Stimulated activated CD4-positive, alpha-beta T cell treated with anti-CD3 and anti-CD28 coated beads, Interleukin-1b, Interleukin-23, amount 100 ng/mL, for 4 hours (primary cell): ENCODE measurements at places on chromosomes 5 and 9.

DNA sequence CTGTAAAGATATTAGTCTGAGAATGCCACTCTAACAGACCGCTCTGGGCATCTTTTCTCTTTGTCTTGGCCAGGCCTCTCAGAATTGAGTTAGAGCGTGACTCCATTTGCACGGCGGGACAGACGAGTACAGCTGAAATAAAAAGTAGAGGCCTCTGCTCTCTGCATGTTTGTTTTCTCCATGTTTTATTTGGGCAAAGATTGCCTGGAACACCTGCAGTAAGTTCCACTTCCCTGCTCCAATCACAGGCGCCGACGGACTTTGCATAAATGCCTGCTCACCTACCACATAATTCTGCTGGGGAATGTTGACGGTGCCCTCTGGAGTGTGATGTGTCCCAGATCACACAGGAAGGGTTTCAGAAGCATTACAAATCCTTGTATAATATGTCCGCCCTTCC, 10.6 kb downstream of the SPOCK1 start:
- no peak for DNase-seq

- no peak for DNase-seq
These were observed 148.2 kb upstream of the KLF4 start for GRCh38 chr9:107637421-107638420.

DNA sequence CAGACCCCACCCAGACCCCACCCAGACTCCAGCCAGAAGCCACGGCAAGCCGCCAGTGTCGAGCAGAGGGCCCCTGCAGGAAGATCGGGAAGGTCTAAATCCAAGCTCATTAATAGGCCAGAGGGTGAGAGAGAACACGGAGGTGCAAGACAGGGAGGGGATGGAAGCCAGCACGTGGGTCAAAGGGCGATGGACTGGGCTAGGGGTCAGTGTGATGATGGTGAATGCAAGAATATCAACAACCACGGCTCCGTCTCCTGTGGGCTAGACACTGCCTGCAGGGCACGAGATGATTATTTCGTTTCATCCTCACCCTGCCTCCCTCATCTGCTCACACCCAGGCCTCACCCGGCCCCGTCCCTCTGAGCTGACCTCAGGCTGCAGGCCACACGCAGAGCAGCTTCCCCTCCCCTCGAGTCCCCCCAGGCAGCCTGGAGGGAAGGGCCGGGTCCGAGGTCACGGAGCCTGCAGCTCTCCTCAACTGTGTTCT, 122.0 kb downstream of the COL23A1 start:
- DNase-seq: no peak

DNA sequence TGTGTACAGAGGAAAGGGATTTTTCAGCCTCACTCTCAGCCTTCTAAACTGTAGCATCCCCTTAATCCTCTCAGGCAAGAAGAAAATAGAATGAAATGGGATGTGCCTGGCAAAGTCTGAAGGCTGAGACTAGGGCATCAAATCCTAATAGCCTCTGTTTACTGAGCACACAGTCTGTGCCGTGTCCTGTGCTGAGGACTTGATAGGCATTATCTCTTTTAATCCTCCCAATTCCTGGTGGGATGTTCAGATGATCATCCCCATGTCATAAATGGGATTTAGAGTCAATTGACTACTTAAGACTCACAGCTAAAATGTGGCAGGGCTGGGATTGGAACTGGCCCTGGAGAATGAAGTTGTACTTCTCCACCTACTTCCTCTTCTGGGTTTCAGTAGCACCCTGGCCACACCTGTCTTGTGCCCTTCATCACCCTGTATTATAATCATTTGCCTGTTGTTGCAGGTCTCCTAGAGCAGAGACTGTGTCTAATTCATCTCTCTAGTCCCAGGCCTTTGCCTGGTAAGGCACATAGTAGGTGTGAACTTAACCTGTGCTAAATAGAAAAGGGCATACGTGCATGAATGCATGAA, 81.0 kb downstream of the WWC1 start:
- no peak for DNase-seq

- no peak for DNase-seq
These were observed 512.6 kb downstream of the BNC2 start for GRCh38 chr9:16357828-16358227.

- no peak for DNase-seq
These were observed 29.0 kb upstream of the FAM174A start for GRCh38 chr5:100505984-100506670.

- no peak for DNase-seq
These were observed 37.2 kb downstream of the MRPS27 start for GRCh38 chr5:72282878-72283277.

DNA sequence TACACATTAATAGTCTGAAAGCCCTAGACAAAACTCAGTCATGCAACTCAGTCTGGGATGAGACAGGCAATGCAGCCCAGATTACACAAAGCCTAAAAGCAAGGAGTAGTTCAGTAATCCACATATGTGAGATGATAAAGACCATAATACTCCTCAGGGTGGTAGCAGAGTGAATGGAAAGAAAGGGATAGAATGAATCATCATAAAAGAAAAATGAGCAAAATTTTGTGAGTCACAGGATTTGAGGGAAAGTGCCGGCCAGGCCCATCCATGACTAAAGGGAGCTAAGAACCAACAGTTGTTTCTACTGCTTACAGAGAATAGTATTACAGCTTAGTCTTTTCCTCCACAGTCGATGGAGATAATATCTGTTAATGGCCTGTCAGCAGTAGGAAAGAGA, 90.0 kb upstream of the POU5F2 start:
- no peak for DNase-seq

GRCh38 chr5:168328814-168329213, 37.4 kb downstream of the WWC1 start:
- no peak for DNase-seq

DNA sequence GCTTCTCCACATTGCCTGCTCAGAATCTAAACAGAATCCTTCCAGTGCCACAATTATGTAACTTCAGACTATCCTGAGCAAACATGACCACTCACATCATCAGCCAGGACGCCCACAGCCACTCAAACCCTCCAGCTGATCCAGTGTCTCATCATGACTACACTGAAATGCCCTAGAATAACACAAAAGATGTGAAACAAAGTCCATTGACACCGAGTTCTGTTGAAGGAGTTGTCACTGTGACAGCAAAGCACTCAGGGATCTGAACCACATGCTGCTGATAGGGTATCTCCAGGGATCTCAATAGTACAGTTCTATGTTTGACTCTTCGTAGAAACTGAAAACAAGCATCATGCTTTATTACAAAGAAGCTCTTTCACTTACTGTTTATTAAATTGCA, 150.2 kb downstream of the GABBR2 start:
- no peak for DNase-seq

GRCh38 chr5:95009812-95010211, 275.1 kb downstream of the MCTP1 start:
- no peak for DNase-seq

DNA sequence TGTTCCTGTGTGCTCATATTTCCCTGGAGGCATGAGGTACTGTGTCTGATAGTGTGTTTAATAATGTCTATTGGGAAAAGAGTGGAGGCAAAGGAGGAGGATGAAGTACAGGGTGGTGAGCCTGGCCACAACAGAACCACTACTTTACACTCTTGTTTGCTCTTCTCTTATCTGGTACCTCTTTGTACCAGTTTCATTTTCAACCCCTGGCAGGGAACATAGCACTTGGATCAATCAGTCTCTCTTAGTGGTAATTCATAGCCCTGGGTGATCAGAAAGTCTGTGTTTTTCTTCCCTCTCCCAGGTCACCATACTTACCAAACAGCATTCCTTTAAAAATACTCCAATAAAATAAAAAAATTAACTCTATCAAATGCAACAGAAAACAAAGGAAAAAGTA, 105.4 kb downstream of the DMRT2 start:
- no peak for DNase-seq

GRCh38 chr9:86458191-86458855, 104.1 kb upstream of the TUT7 start:
- DNase-seq: no peak

DNA sequence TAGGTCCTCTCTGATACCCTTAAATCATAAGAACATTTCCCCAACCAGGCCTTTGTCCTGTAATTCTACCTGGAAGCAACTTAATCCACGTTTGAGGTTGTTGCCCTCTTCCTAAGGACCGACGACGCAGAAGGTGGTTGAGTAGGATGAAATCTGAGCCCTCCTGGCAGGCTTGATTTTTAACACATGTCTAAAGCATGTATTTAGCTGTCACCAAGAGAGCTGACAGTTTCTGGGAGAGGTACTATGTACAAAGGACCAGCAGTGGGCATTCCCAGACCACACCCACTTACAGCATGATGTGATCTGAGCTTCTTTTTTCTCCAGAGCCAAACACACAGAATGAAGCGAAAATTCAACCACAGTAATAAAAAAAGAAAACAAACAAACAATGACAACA, 260.9 kb downstream of the SH3GL2 start:
- no peak for DNase-seq

DNA sequence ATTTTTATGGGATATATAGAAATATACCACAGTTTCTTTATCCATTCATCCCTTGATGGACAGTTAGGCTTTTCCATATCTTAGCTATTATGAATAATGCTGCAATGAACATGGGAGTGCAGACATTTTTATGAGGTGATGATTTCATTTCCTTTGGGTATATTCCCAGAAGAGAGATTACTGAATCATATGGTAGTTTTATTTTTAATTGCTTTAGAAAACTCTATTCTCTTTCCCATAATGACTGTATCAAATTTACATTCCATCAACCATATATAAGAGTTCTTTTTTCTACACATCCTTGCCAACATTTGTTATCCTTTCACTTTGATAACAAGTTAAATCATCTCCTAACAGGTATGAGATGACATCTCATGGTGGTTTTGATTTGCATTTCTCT, 821.6 kb downstream of the TLE1 start:
- DNase-seq: no peak

DNA sequence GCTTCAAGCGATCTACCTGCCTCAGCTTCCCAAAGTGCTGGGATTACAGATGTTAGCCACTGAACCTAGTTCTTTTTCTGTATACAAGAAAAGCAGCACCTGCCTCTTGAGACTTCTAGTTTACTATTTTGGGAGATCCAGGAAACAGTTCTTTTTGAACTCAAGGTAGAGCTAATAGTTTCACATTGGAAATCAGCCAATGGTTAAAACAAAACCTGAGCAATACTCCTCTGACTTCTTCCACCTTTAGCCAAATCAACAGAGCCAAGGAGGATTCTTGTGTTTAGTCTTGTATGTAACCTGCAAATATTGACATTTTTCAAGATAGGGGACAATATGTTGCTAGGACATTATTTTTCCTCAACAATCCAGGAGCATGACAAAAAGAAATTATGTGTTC, 349.4 kb downstream of the SH3GL2 start:
- no peak for DNase-seq

GRCh38 chr5:18270635-18271338, 636.5 kb downstream of the TAF11L14 start:
- DNase-seq: no peak

GRCh38 chr5:345404-346195, 24.1 kb downstream of the AHRR start:
- no peak for DNase-seq

GRCh38 chr5:55966284-55966683, 28.5 kb downstream of the IL6ST start:
- no peak for DNase-seq

GRCh38 chr5:143033535-143034250, 263.5 kb downstream of the ARHGAP26 start:
- no peak for DNase-seq

DNA sequence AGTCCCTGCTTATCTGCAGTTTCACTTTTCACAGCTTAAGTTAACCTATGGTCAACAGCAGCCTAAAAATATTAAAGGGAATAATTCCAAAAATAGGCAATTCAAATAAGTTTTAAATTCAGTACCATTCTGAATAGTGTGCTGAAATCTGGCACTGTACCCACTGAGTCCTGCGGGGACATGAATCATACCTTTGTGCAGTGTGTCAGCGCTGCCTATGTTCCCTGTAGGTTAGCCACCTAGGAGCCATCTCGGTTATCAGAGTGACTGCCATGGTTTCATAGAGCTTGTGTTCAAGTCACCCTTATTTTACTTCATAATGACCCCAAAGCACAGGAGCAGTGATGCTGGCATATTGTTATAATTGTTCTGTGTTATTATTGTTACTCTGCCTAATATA, 139.9 kb downstream of the GPBP1 start:
- no peak for DNase-seq

GRCh38 chr5:96750110-96750822, 57.5 kb downstream of the ERAP1 start:
- no peak for DNase-seq

GRCh38 chr5:167452136-167452535, 839.3 kb upstream of the WWC1 start:
- no peak for DNase-seq

DNA sequence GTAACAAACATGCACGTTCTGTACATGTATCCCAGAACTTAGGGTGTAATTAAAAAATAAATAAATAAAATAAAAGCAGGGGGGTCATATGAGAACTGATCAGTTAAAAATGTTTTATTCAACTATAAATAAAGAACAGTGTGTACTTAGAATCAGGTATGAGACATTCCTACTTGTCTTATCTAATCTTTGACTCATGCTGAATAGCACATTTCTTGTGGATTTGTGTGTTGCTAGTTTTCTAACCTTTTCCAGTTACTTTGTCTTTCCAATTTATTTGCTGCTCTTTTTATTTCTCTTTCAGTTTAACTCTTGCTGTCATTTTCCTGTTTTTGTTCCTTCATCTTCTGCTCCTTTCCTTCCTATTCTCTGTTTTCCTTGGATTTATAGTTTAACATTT, 1917.1 kb upstream of the CDH6 start:
- no peak for DNase-seq

GRCh38 chr5:159844267-159845121, 71.8 kb upstream of the ADRA1B start:
- DNase-seq: no peak

- no peak for DNase-seq
These were observed 261.8 kb downstream of the EBF1 start for GRCh38 chr5:158837908-158838307.

DNA sequence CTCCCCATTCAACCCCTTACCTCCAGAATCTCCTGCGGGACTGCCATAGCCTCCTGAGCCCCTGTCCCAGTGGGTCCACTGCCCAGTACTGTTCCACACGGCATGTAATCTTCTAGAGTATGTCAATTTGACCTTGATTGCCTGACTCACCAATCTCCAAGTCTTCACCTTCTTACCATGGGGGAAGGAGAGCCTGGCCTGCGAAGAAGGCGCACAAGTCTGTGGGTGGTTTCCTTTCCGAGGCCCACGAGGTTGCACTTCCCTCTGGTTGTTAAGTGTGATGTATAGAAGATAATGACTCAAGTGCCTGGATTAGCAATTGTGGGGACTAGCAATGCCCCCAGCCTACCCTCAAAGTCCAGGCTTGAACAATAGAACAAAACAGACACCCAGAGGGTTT, 8.1 kb upstream of the TENT4A start:
- no peak for DNase-seq

DNA sequence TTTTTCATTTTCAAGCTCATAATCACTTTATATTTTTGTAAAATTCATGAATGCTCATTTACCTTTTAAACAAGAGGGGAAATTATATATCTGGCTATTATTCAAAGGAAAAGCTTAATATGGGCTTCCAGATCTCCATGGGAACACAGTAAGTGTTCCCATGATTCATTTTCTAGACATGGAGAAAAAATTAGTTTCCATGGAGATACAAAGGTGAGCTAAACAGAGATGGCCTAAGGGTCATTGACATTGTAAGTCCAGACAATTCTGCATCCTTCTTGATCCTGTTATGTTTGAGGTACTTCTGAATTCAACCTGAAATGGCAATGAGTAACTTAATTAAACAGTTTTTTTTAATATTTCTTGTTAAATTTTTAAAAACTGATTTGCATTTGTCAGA, 341.4 kb upstream of the PRR16 start:
- no peak for DNase-seq
